Astrocyte (in vitro differentiated cells and primary cell): ENCODE measurements at places on chromosomes 7 and 10. TPM values are rescaled to one million over a fixed set of nuclear protein-coding genes. Genes with fewer than 3 reads are reported as not detected.
A peak's percentile ranks its signal among the peaks of the same experiment; 100 is the strongest.

DNA sequence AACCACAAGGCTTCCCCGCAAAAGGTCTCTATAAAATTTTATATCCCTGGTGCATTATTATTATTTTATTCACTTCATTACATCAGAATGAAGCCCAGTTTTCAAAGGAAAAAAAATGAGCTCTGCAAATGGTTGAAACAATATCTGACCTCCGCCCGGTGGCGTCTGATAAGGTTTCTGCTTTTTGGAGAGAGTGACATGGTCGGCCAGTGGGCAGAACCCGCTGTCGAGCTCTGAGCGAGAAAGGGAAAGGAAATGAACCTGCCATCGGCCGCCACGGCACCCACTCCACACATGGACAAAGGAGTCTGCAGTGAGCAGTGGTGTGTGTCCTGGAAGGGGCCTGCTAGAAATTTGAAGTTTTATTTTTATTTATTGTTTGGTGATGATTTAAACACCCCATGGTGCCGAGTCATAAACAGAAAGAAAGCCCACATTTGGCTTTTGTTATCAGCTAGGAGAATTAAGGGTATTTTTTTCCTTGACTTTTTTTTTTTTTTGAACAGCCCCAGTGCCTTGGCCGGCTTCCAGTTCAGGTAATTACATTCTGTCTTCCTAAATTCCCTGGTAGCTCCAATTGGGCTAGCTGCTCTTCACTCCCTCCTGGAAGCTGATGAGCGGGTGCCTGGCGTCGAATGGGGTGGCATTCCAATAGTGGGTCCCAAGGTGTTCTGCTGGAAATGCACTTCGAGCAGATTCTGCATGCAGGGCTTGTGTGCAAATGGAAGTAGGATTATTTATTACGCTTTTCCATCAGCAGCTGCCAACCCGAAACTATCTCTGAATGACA lies 149.4 kb upstream of the MKI67 start:
- DNase-seq, result no peak

DNA sequence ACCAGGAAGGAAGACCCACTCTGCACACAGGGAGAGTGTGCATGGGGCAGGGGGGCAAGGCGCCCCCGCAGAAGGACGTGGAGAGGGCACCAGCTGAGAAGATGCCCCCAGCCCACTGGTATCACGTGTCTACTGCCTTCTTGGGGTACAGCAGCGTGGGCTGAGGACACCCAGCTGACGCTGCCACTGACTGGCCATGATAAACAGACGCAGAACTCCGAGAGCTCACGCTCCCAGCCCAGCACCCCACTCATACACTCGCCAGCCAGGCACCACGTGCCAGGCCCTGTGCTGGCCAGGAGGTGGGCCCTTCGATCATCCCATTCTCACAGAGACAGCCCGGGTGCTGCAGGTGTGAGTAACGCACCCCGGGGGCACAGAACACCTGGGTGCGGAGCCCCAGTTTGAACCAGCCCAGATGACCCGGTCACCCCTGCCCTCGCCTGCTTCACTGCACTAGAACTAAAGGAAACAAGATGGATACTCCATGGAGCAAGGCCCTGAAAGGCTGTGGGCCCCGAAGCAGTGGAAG lies 199.8 kb downstream of the MAD1L1 start:
- DNase-seq, result no peak

- no peak for DNase-seq
Observed at GRCh38 chr7:88042157-88042556, 108.1 kb downstream of the ADAM22 start.

DNA sequence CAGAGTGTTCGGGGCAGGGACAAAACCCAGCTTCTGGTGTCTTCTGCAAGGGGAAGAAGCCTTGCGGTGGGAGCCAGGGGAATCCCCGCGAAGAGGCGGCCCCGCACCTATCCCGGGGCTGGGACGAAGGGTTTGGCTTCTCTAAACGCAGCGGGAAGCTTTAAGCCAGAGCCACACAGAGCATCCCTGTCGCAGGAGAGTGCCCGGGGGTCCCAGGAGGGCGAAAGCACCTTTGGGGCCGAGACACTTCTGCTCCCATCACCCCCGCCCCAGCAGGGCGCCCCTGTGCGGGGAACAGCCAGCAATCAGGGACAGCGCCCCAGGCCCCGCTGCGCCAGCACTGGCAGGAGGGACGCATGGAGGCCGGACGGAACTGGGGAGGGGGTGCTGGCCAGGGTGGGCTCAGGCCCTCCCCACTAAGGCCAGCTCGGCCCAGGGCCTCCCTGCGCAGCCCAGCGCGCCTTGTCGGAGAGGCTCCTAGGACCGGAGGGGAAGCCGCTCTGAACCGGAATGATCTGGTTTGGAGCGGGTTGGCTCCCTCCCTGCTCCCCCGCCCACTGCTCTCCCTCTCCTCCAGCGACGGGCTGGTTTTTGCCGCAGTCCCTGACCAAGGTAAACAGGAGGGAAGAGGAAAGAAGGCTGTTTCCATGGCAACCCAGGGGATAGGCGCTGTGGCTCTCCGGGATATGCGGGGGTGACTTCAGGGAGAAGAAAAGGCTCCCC lies 63.9 kb downstream of the TMEM209 start:
- peak; percentile 73 for DNase-seq

DNA sequence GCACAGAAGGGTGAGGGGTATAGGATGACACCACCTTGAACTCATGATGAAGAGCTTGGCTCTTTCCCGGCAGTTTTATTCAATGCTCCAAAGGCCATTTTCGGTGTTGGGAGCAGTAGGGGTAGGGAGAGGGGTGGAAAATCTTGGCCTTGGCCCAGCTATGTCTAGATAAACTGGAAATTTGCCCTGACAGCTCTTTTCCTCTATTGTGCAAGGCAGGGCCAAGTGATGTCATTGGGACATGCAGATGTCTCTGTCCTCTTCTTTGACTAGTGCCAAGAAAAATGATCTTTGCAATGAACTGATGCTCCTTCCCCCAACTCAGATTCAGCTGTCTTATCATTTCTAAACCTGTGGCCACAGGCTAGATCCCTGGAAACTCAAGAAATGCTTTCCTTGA lies 27.7 kb upstream of the PRKCQ start:
- DNase-seq, result no peak

The DDC gene
- not detected in 2 replicates for total RNA-seq

The NPC1L1 gene
- 0.05 and 0.07 TPM in 2 replicates for total RNA-seq

- no peak for DNase-seq
Observed at GRCh38 chr7:101723835-101724234, 93.6 kb upstream of the CUX1 start.

DNA sequence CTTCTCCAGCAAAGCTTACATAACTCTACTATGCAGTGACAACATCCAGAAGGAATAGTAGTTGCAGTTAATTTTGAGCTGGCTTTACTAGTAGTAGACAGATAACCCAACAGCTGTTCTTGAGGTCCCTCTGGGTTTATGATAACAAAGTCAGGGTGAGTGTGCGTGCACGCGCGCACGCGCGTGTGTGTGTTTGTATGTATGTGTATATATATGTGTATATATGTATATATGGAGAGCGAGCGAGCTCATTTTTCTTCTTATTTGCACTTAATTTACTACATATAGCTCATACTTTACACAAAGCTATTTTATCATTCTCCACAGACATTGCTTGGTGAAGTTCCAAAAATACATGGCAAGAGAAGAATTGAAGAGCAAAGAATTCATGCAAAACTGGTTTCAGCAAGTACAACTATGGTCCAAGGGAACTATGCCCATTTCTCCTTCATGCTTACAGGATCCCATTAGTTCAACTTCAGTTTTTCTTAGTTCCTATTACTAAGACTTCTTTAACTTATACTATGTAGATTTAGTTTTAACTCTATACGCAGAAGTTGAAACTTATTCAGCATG lies 105.9 kb upstream of the TMEM168 start:
- no peak for DNase-seq

GRCh38 chr7:79529214-79529880 lies 75.9 kb upstream of the MAGI2 start:
- no peak for DNase-seq

DNA sequence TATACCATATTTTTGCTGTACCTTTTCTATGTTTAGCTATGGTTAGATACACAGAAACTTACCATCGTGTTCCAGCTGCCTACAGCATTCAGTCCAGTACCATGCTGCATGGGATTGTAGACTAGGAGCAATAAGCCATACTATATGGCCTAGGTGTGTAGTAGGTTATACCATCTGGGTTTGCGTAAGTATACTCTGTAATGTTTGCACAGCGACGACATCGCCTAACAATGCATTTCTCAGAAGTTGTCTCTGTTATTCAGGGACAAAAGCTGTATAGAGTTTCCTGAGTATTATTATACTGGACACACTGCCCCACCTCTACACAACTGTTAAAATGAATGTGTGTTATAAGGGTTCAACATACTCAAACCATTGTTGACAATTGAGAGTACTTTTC lies 93.8 kb upstream of the MKI67 start:
- no peak for DNase-seq

GRCh38 chr7:30989824-30990672 lies 26.3 kb downstream of the GHRHR start:
- DNase-seq, result no peak

The CSGALNACT2 gene
- 28.5 and 30.9 TPM in 2 replicates for total RNA-seq

DNA sequence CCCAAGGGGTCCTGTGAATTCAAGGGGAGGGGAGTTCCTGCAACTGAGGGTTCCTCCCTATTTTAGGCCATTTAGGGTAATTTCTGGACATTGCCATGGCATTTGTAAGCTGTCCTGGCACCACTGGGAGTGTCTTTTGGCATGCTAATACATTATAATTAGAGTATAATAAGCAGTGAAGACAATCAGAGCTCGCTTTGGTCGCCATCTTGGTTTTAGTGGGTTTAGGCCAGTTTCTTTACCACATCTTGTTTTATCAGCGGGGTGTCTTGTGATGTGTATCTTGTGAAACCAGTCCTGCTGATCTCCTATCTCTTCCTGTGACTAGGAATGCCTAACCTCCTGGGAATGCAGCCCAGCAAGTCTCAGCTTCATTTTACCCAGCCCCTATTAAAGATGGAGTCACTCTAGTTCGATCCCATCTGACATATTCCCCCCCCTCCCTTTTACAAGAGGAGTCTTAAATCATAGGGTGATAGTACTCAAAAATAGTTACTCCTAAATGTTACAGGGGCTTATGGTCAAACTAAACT lies 43.2 kb downstream of the SVOPL start:
- DNase-seq, result no peak

DNA sequence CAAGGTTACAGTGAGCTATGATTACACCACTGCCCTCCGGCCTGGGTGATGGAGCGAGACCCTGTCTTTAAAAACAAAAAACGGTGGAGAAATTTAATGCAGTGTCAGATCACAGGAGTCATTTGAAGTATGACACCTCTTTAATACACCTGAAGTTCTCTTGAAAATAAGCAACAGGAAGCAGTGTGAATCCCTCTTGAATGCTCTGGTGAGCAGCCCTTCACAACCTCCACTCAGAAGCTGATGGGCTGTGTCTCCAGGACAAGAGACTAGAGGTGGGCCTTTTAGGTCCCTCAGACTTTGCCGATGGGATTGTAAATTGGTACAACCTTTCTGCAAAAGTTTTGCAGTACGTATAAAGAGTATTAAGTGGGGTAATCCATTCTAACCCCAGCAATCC lies 50.1 kb downstream of the CYP26A1 start:
- no peak for DNase-seq

GRCh38 chr10:78279756-78280155 lies 246.1 kb downstream of the RPS24 start:
- no peak for DNase-seq

The HOXA10 gene
- total RNA-seq, result not detected in 2 replicates

The NCF1 gene
- total RNA-seq, result not detected in 2 replicates

The HOXA9 gene
- not detected in 2 replicates for total RNA-seq

The HTR5A gene
- not detected in 2 replicates for total RNA-seq

The CFAP46 gene
- total RNA-seq, result 1.3 and 1.5 TPM in 2 replicates

GRCh38 chr10:52232561-52233350 lies 81.3 kb upstream of the DKK1 start:
- no peak for DNase-seq

DNA sequence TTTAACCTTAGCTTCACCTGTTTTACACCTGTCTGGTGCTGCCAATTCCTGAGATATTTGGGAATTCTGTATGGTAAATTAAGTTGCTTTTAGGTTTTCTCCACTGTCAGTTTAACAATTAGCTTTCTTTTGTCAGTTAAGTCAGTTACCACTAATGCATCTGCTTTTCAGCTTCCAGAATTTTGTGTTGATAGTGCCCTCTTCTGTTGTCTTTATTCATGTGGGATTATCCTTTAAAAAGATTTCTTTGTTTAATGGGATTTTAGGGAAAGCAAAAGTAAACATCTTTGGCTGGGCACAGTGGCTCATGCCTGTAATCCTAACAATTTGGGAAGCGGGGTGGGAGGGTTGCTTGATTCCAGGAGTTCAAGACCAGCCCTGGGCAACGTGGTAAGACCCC lies 8.1 kb downstream of the TFAM start:
- DNase-seq, result no peak

The NME8 gene
- total RNA-seq, result not detected in 2 replicates

The ADGRA1 gene
- total RNA-seq, result not detected in 2 replicates
